H1 (cell line): ENCODE measurements at places on chromosomes 5 and 9.

DNA sequence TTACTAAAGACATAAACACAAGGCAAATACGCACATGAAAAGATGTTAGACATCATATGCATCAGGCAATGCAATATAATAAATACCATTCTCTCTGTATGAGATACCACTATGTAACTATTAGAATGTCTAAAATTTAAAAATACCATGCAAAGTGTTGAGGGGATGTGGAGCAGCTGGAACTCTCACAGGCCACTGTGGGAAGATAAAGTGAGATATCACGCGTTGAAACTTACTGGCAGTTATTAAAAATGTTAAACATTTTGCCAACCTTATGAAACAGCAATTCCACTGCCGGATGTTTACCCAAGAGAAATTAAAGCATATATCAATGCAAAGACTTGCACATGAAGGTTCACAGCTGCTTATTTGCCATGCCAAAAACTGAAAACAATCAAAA, 556.7 kb downstream of the LRRC70 start:
- no peak for DNase-seq

- DNase-seq, result no peak
Measured at GRCh38 chr5:31731016-31731415, 92.1 kb downstream of the PDZD2 start.

DNA sequence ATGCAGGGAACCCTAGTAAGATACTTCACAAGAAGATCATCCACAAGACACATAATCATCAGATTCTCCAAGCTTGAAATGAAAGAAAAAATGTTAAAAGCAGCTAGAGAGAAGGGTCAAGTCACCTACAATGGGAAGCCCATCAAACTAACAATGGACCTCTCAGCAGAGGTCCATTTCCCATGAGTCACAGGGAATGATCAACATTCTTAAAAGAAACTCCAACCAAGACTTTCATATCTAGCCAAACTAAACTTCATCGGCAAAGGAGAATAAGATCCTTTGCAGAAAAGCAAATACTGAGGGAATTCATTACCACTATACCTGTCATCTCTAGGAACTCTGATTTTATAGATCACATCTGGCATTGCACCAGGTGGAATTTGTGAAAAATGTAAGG, 52.9 kb upstream of the SPATA31E1 start:
- no peak for DNase-seq

GRCh38 chr5:172713113-172713808, 57.7 kb downstream of the DUSP1 start:
- peak; percentile 91 for DNase-seq

DNA sequence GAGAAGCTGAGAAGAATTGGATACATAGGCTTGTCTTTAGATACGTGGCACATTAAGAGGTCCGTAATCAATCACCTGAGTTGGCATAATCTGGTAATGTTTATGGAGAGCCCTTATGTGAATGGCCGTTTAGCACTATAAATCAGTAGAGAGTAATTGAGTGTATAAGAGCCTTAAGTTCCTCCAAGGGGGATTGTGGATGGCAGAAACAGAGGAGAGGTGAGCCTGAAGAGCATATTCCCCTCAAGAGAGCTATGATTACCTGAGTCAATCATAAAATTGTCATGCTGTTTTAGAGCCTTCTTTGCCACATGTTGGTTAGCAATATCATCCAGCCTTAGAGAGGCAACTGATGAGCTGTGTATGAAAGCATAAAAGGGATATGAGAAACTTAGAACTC, 58.8 kb downstream of the FOCAD start:
- DNase-seq, result no peak

- no peak for DNase-seq
Measured at GRCh38 chr9:134390947-134391318, 64.7 kb downstream of the RXRA start.

GRCh38 chr9:128611600-128612394, 44.9 kb downstream of the DYNC2I2 start:
- DNase-seq, result no peak

GRCh38 chr5:151257731-151258181, 4.8 kb downstream of the GM2A start:
- no peak for DNase-seq

DNA sequence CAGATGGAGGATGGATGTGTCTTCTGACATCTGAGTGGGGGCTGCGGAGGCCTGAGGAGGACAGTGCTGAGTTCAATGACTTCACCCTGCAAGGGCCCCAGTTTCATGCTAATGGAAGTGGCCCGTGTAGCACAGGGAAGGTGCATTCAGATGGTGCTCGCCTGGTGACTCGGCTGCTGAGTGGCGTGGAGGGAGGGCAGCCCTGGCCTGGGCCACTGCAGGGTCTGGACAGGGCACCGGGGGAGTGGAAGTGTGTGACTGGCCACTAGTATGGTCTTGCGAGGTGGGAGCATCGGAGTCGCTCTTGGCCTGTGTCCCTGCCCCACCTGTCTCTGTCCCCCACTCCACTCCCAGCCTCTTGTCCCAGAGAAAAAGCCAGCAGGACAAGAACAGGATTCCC, 1.7 kb upstream of the SLC9A3 start:
- DNase-seq, result no peak

DNA sequence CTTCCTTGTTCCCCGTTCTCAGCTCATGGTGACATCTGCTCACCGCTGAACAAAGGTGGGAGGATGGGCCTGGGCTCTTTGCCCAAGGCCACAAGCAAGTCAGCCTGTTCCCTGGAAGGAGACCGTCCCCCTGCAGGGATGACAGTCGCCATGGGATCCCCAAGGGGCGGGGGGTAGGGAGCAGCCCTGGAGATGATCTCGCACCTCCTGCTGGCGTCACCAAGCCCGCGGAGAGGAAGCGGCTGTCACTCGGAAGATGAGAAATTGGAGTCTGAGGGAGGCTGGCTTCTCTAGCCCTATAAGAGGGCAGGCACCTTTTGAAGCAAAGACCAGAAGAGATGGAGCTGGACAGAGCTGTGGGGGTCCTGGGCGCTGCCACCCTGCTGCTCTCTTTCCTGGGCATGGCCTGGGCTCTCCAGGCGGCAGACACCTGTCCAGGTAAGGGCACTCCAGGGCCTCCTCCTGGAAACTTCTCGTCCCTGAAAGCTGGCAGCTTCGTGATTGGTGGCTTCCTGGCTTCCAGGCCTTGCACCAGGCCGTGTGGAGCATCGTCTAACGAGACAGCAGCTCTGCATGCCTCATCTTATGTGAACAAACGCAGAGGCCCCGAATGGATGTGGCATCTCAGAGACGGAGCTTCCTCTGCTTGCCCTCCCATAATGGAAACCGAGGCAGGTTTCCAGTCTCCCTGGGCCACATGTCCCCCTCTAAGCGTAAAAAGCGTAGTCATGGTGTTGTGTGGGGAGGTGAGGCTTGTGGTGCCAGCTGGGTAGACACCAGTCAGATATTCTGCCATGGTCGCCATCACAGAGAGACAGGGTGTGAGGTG, at the start of gene FCN2:
Gene FCN2 (plus strand): TSS at position 327 of the 829 bp plus-strand sequence. CDS start 12 bp downstream, at position 339.
- DNase-seq, result peak; percentile 28

- DNase-seq, result no peak
Measured at GRCh38 chr5:54090495-54091120, 219.8 kb downstream of the ARL15 start.

DNA sequence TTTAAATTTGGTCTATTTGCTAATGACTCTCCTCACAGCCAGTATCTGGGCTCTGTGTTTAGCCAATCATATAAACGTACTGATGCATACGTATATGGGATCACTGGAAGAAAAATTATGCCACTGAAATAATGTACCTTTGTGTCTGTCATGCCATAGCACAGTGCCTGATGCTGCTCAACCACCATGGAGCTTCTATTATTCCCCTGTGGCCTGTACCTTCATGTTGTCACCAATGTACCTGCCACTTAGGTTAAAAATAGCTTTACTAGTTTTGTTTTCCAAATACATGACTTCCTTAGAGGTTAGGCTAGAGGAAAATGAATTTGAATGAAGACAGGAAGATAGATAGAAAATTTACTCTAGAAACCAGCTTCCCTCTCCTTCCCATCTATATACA, 34.6 kb downstream of the HACD4 start:
- DNase-seq, result no peak

- DNase-seq, result no peak
Measured at GRCh38 chr9:80651044-80651443, 1038.3 kb downstream of the TLE1 start.

DNA sequence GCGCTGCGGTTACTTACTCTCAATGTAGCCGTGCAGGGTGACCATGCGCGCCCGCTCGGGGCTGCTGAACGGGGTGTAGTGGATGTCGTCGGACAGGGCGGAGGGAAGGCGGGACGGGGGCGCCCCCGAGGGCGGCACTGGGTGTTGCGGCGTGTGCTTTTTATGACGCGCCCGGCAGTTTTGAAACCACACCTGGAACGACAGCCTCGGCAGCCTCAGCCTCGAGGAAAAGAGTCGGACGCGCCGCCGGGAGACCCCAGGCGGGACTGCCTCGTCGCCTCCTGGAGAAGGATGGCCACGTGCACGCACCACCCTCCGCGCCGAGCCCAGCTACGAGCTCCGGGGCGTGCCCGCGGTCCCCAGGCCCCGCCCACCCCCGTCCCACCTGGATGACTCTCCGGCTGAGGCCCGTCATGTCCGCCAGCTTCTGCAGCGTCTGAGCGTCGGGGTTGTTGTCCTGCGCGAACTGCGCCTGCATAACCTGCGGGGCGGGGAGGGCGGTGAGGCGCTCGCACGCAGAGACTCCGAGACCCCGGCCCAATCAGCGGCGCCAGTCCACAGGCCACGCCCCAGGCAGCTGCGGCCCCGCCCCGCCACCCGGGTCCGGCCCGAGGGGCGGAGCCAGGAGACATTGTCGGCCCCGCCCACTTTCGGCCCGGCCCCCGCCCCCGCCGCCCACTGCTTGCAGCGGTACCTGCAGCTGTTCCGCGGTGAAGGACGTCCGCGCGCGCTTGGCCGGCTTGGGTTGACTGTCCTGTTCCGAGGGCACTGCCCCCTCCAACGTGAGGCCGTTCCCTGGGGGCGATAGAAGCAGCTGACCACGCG, 15.0 kb downstream of the LHX6 start:
- peak; percentile 87 for DNase-seq

DNA sequence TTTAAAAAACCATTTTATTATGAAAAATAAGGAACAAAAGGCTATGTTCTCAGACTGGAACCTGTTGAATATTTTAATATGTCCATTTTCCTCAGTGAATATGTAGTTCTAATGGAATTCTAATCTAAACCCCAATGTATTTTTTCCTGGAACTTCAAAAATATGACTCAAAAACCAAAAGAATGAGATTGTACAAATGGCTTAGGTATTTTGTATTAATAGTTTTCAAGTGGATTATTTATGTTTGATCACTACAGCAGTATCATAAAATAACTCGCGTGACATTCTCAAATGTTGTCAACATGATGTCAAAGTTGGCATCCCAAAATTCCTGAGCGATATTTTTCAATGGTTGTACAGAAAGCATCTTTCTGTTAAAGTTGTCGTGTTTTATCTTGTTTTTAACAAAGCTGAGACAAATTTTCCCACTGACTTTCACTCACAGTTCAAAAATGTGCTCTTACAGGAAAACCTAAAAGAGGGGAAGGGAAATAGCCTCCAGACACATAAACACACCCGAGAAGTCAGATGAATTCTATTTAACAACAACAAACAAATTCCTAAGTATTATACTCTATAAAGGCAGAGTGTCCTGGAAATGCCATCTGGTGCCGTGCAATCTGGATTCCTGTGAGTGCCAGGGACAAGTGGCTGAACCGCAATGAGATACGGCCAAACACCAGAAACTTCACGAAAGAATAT, 68.1 kb upstream of the TAS2R1 start:
- DNase-seq, result no peak

DNA sequence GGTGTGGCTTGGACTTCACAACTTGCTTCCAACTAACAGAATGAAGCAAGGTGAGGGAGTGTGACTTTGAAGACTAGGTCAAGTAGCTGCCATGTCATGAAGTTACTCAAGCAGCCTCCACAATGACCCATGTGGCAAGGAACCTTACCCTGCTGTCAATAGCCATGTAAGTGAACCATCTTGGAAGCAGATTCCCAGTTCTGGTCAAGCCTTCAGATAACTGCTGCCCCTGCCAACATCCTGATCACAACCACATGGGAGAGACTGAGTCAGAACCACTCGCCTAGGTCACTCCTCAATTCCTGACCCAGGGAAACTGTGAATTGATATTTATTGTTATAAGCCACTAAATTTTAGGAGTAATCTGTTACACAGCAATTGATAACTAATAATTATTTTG, 10.9 kb downstream of the ZCCHC10 start:
- DNase-seq, result no peak

- DNase-seq, result no peak
Measured at GRCh38 chr5:10073441-10074104, 176.1 kb downstream of the ATPSCKMT start.

GRCh38 chr9:129108805-129109536, 1.6 kb downstream of the CRAT start:
- no peak for DNase-seq

DNA sequence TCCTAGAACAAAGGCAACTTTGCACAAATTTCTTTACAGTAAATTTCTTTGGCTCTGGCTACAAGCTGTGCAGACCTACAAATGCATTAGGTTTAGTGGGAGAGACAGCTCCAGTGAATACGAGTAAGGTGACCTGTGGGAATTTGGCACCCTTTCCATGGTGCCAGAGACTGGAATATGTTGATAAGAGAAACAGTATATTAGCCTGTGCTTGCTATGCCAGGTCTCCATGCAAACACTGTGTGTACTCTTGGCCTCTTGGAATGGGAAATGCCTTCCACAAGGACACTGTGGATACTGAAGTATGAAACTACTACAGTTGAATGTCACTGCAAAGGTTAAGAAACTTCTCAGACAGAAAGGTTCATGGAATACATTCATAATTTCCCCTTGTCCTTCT, 458.5 kb downstream of the IRX1 start:
- DNase-seq, result no peak

- DNase-seq, result no peak
Measured at GRCh38 chr5:37841203-37841602, 1.4 kb upstream of the GDNF start.

GRCh38 chr5:110865400-110866094, 126.7 kb downstream of the SLC25A46 start:
- peak; percentile 25 for DNase-seq

GRCh38 chr5:159971931-159972461, 36.9 kb upstream of the TTC1 start:
- no peak for DNase-seq

GRCh38 chr5:33941090-33941489, 4.9 kb downstream of the RXFP3 start:
- DNase-seq, result no peak

GRCh38 chr5:72606525-72606924, 99.3 kb upstream of the ZNF366 start:
- no peak for DNase-seq

DNA sequence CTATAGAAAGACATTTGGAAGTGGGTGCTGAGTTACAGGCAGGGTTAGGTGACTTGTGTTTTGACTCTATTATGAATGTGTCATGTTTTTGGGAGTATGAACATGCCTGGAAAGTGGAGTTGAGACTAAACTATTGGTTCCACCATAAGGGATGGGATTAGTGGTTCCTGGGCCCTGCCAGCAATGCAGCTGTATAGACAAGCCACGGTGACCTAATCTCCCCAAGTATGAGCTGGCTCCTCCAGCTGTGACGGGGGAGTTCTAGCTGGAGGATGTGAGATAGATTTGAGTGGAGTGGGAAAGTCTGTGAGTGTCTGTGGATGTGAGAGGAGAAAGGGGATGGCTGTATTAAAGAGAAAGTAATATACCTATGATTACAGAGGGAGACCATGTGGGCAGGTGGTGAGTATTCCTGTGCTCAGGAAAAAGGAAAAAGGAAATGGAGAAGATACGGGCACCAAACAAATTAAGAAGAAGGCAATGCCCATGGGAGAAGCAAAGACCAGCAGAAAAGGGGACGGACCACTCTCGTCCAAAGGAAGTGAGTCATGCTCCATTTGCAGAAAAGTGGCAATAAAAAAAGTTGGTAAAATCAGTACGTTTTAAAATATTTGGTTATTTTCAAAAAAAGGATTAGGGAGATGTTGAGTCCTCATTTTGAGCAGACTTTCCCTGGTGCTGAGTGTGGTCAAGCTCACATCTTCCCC, 48.3 kb upstream of the ICE1 start:
- DNase-seq, result no peak
